ENCODE measurements at places on chromosomes 13 and 19.

DNA sequence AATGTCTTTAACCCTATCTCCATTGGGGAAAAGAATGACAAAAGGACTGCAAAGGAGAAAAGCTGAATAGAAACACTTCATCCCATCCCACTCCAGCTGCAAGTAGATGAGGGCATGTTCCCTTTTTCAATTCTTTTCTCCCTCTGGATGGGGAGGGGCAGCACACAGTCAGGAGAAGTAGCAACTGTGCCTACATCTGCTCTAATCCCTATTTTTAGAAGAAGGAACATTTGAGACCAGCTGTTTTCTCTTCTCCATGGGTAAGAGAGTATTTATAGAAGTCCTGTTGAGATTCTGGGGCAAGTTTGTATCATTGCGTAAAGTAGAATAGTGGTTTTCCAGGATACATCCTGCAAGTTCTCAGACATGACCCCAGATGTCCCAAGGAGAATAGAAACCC, 9.3 kb upstream of the GTF3A start:
- DNase-seq, result no peak

DNA sequence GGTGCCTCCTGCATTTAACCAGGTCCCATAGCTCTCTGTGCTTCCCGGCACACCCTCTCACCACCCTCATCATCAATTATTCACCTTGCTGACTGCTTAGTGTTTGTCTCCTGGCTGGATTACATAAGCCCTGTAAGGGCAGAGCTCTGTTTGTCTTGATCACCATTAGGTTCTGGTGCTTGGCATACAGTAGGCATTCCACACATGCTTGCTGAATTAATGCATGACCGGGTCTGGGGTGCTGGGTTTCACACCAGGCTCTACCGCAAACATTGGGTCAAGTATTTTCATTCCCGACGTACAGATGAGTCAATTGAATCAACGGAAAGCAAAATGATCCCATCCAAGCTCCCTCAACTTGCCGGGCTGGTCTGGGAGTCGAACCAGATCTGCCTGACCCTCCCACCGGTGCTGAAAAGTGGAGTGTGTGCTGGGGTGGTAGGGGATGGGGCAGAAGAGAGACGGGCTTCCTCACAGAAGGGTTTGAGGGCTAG, 28.5 kb downstream of the VAV1 start:
- no peak for DNase-seq

- DNase-seq, result no peak
Observed at GRCh38 chr13:32525766-32526165, 12.8 kb downstream of the N4BP2L2 start.

GRCh38 chr19:2628597-2628996, 73.9 kb downstream of the GNG7 start:
- no peak for DNase-seq

- DNase-seq, result no peak
Observed at GRCh38 chr13:78193846-78194245, 275.2 kb upstream of the EDNRB start.

- DNase-seq, result no peak
Observed at GRCh38 chr19:4385291-4386040, 14.9 kb downstream of the SH3GL1 start.
